ENCODE measurements at places on chromosomes 2 and 18.

DNA sequence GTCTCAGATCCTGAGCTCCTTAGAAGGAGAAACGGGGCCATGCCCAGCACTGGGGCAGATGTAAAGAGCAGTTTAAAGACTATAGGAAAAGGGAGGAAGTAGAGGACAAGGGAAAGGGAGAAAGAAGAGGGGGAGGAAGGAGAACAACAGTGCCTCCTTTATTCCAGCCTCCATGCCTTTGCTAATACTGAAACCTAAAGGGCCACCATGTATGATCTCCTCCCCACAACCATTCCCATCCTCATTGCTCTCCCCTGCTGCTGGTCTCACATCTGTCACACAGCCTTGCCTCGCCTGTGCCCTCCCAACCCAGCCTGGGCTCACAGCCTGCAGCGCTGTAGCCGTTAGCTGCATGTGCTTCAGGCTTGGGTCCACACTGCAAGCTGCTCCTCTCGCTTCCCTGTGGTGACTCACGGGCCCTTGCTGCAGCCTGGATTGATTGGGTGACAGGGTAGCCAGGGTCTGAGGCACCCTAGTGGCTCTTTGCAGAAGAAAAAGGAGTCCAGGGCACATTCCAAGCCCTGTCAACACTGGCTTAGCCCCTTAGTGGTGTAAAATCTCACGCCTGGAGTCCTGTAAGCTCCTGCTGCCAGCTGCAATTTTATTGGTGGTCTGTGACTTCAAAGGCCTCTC lies 281.9 kb downstream of the SRBD1 start:
- DNase-seq: no peak

DNA sequence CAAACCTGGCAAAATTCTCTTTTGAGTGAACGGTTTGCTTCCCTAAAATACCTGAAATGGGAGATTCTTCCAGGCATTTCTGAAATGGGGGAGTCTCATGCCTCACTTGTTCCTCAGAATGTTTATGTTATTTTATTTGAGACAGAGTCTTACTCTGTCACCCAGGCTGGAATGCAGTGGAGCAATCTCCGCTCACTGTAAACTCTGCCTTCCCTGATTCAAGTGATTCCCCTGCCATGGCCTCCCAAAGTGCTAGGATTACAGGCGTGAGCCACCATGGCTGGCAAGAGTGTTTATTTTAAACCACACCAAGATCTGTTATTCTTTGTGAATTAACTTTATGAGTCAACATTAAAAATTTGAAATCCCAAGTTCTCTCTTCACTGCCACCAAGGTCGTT lies 6.4 kb upstream of the FHL2 start:
- no peak for DNase-seq

- DNase-seq: no peak
Observed at GRCh38 chr2:1394709-1395408, 18.4 kb upstream of the TPO start.

- no peak for DNase-seq
Observed at GRCh38 chr2:88320076-88320773, 132.3 kb downstream of the FOXI3 start.

GRCh38 chr2:3387011-3387410 lies 7.5 kb downstream of the TRAPPC12 start:
- no peak for DNase-seq

DNA sequence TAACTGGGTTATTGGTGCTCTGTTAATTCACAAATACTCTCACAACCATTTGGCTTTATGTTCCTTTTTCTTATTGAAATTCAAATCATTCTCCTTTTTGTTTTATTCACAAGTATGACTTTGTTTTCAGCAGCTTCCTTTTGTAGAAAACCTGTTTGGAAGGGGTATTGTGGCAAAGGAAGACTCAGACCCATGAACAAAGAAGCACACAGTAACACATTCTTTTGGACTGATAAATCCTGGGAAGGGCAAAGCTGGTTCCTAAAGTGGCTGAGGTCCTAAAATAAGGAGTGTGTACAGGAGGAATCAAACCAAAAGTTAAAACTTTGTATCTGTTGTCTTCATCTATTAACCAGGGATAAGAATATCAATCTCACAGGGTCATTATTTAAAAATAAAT lies 374.7 kb upstream of the FIGN start:
- DNase-seq: no peak

GRCh38 chr2:101956465-101957438 lies 35.0 kb upstream of the IL1R2 start:
- no peak for DNase-seq

GRCh38 chr2:19120181-19120580 lies 238.2 kb downstream of the OSR1 start:
- DNase-seq: no peak

GRCh38 chr2:221606424-221606823 lies 34.3 kb upstream of the EPHA4 start:
- DNase-seq: no peak

- no peak for DNase-seq
Observed at GRCh38 chr2:148238561-148238960, 217.7 kb downstream of the MBD5 start.

- no peak for DNase-seq
Observed at GRCh38 chr18:50754297-50754696, 65.5 kb downstream of the MRO start.

- DNase-seq: no peak
Observed at GRCh38 chr18:36717422-36718110, 111.2 kb downstream of the TPGS2 start.

- DNase-seq: no peak
Observed at GRCh38 chr18:50563376-50563775, 3.5 kb downstream of the MAPK4 start.

DNA sequence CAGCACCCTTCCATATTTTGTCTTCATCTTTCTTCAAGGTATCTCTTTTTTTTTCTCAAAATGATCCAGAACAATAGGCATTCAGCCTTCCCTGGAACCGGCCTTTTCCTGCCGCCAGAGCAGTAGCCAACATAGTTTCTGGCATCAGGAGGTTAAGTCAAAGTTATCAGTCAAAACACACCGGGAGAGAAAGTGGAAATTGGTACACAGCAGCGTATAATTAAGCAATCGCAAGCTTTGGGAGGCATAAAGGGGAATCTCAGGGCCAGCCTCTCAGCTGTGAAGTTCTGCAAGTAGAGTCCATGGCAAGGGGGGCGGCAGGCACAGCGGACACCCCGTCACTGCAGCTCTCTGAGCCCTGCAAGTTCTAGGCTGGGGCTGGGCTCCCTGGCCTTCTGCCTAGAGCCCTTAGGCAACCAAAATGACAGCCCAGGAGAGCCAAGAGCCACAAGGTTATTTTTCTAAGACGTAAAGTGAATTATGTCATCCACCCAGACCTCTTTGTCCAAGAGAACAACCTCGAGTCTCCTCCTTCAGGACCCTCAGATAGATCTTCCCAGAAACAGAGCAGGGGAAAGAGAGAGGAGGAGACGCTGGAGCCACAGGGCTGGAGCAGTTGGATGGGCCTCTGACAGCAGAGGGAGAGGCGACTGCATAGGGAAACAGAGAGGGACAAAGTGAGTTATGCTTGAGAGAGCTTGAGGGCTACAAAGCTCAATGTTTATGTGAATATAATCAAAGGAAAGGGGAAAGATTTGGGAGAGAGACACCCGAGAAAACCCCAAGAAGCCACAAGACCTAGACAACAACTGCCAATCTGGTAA lies 114.7 kb downstream of the BCL2L11 start:
- DNase-seq: no peak

DNA sequence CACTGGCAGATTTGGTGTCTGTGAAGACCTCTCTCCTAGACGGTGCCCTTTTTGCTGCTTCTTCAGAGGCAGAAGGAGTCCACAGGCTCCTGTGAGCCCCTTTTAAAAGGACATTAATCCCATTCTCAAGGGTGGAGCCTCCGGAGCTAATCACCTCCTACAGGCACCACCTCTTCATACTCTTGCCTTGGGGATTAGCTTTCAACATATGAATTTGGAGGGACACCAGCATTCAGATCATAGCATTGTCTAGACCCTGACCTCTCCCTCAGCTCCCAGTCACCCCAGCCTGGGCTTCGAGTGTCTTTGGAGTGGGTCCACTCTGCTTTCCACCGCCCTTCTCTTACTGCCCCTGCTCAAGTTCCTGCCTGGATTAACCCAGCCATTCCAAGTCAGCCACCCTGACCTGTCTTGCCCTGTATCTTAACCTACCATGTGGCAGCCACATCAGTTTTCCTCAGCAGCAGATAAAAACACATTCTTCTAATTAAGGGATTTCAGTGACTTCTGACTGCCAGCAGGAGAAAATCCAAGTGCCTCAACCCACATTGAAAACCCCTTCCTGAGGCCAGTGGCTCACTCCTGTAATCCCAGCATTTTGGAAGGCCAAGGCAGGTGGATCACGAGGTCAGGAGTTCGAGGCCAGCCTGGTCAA lies 6.1 kb upstream of the NCL start:
- no peak for DNase-seq

- no peak for DNase-seq
Observed at GRCh38 chr2:65437392-65438135, 5.2 kb upstream of the SPRED2 start.

GRCh38 chr2:226048611-226049010 lies 649.1 kb downstream of the NYAP2 start:
- DNase-seq: no peak

DNA sequence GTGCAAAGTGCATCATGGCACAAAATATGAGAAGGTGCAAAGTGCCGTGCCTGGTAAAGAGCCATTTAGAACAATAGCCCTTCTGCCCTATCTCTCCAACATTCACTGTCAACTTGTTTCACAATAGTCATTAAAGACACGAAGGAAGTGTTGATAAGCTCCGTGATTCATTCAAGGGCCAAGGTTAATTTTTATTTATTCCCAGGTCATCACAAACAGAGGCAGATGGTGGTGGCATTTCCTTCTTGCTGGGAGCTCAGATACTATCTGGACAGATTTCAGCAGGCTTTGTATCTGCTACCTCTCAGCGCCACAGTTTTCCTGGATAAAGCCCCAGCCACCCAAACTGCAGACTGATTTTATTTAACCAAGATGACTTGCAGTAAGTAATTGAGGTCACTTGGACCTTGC lies 309.3 kb downstream of the ZNF521 start:
- no peak for DNase-seq

DNA sequence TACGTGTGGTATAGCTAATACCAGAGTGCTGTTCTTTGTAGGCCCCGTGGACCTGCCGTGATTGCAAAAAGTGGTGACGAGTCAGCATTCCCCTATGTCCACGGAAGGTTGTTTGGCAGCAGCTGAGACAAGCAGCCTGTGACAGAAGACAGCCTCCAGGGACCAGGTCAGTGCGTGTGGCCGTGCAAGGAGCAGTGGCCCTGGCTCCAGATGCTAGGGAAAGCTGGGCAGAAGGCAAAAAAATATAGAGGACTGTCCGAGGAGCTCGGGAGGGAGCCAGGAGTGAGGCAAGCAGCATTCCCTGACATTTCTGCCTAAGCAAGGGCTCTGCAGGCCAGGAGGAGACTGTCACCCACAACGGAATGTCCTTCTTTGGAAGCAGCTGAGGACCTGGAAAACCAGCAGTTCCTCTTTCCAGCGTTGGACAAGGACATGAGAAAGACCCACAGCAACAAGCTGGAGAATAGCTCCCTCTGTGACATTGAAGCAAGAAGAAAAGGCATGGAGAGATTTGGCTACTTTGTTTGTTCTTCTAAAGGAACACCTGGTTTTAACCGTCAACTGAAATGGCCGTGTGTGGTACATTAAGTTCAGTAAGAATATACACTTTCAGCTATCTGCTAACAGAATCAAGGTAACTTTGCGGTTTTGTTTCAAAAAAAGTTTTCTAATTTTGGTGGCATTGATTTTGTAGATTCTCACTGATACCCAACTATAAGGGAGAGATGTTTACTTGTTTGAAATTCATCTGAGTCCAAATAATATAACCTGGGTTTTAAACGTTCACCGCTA lies 58.3 kb downstream of the NPAS2 start:
- no peak for DNase-seq

- DNase-seq: no peak
Observed at GRCh38 chr2:195543902-195544894, 112.8 kb upstream of the SLC39A10 start.

GRCh38 chr2:213995400-213996105 lies 415.3 kb upstream of the VWC2L start:
- DNase-seq: no peak

DNA sequence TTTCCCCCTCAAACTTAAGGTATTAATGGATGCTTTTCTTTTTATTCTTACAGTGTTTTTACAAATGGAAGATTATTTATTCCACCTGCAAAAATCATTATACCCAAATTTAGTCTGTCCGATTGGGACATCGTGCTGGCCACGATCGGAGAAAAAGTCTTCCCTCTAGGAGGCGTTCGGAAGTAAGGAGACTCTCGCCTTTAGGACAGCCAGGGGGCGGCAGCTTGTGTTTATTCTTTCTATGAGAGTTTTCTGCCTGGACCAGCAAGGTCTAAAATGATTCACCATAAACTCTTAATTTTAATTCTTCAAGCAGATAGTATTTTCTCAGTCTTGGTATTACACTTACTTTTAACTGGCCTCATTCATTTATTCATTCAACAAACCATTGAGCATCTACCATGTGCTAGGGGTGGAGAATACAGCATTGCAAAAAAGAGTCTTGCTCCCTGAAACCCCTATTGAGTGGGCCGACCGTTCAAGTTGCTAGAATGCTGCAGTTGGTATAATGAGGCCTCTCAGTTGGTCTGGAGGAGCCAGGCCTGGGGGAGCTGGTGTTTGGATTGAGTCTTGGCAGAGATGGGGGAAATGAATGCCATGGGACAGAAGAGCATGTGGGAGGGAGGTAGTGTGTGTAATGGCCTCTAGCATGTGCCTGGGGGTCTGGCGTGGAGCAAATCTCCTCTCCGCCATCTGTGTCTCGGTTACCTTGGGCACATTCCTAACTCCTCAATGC lies 38.7 kb downstream of the DCDC2C start:
- no peak for DNase-seq

DNA sequence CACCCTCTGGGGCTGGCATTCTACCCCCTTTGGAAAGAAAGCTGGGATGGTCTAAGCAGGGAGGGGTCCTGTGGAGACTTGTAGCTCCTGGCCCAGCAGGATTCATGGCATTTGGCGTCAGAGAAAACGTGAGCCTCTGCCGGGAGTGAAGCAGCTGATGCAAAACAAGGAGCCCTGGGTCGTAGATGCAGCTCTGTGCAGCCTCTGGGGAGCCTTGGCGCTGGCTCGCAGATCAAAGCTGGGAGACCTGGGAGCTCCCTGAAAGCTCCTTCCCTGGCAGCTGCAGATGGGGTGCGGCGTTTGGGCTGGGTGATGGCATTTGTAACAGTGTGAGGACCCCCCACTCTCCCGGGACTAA lies 148.3 kb downstream of the KLHL29 start:
- DNase-seq: no peak

DNA sequence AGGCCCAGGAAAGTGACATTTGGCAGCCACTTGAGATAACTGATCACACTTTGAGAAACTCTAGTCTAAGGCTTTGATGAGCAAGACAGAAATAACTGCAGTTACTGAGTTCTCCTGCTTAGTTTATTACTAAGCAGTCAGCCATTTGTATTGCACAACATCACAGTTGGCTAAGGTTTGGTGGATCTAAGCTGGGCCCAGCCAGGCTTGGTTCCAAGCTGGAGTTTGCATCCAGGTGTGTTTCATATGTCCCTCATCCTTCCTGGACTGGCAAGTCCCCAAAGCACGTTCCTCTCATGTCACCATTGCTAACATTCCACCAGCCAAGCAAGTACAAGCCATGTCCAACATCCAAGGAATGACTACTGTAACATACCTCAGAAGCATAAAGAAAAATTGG lies 71.3 kb upstream of the ZNF532 start:
- DNase-seq: no peak

- peak; percentile 36 for DNase-seq
Observed at GRCh38 chr2:85327160-85327821, 498 bp downstream of the TGOLN2 start.
